Central memory CD8-positive, alpha-beta T cell (primary cell): ENCODE measurements at places on chromosomes 4 and X.

GRCh38 chr4:105455998-105456397, 17.9 kb downstream of the PPA2 start:
- DNase-seq = no peak

GRCh38 chr4:28436191-28437080, 1575.8 kb downstream of the STIM2 start:
- DNase-seq = no peak

- DNase-seq = no peak
Measured at GRCh38 chr4:48944756-48945241, 38.2 kb upstream of the OCIAD2 start.

GRCh38 chrX:69287095-69287494, 121.8 kb upstream of the PJA1 start:
- no peak for DNase-seq

DNA sequence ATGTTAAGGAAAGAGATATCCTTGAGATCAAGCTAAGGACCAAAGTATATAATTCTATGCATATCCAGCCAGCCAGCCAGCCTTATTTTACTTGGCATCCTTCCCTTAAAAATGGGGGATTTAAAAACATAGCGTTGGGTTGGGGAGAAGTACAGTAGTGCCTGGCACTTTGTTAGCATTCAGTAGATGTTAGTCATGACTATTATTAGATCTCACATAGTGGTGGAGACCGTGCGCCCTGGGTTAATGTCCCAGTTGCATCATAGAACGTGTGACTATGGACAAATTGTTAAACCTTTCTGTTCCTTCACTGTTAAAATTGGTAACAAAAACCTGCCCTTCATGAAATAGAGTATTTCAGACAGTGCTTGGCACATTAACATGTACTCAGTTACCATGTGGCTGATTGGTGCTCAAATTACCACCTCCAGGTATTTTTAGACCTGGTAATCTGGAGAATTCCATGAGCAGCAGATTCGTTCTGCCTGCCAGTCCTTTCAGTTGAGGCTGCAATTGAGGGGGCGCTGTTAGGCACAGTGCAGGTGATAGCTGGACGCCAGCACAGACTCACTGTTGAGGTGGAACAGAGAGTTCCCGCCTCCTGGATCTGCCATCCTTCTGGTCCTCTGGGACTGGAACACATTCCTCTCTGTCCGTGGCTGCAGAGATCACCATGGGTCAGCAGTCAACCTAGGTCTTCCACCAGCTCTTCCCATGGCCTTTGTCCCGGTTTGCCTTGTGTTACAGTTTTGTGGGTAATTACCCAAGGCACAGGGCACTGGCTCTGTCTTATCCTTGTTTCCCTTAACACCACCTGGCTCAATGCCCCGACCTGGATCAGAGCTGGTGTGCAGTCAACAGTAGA, 31.7 kb downstream of the RBBP7 start:
- no peak for DNase-seq

GRCh38 chrX:110409925-110410324, 51.3 kb downstream of the RTL9 start:
- no peak for DNase-seq

DNA sequence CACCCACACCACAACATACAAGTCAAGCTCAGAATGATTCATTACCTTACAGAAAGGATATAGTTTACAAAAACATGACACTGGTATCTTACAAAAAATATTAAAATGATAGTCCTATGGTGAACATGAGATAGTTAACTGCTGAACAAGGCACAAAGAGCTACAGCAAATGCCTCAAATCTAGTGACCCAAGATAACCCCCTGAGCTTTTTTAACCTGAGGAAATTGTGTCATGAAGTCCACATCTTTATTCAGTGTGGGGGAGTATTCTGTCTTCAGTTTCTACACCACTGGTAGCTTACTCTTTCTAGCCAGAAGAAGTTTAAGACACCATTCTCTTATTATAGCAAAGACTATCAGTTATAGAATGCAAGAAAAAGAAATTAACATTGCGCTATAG, 218.7 kb downstream of the MAPK10 start:
- DNase-seq = no peak

DNA sequence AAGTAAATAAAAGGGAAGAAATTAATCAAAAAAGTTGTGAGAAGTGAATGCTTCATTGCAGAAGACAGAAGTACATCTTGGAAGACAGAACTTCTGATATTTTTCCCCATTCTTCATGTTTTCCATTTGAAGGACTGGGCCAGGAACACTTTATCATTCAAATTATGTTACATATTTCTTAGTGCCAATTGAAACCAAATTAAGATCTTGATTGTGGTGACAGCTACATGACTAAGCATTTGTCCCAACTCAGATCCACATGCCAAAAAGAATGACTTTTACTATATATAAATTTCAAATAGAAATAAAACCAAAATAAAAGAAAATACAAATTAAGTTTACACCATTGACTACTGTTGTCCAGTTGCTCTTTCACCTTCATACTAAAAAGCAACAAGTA, 14.0 kb upstream of the FGF5 start:
- no peak for DNase-seq

GRCh38 chrX:155009994-155010472, 12.5 kb downstream of the F8 start:
- DNase-seq = no peak

- DNase-seq = no peak
Measured at GRCh38 chr4:129994715-129995114, 898.8 kb downstream of the C4orf33 start.

GRCh38 chrX:54044877-54045338, 635 bp upstream of the PHF8 start:
- no peak for DNase-seq

DNA sequence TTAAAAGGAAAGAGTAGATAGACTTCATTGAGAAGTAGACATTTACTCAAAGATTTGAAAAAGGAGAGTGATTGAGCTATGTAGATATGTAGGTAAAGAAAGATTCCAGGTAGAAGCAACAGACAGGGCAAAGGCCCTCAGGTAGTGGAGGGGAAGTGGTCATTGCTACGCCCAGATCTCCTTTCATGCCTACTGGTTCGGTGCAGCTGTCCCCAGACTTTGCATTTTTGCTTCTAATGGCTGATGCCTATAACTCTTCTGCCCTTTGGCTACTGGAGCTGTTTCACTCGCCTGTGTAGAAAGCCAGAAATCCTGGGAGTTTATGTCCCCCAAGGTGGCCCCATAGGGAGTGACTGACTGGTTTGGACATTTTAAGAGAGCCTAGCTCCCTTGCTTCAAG, 16.9 kb upstream of the ARMCX2 start:
- DNase-seq = no peak

GRCh38 chr4:25503779-25504178, 126.7 kb downstream of the ANAPC4 start:
- DNase-seq = no peak

DNA sequence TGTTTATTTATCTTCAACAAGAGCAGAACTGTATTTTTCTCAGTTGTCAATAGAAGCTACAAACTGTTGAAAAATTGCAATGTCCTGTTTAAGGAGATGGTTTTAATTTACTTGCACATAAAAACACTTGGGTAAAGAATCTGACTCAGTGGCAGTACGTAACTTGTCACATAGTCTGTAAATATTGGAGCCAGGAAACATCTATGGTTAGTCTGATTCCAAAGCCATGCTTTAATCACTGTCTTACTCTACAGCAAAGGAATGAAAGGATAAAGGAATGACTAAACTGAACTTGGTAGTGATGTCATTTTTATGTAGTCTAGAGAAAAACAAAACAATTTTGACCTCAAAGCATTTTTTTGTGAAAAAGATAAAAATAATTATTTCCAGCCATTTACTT, 537.2 kb downstream of the STIM2 start:
- DNase-seq = no peak

DNA sequence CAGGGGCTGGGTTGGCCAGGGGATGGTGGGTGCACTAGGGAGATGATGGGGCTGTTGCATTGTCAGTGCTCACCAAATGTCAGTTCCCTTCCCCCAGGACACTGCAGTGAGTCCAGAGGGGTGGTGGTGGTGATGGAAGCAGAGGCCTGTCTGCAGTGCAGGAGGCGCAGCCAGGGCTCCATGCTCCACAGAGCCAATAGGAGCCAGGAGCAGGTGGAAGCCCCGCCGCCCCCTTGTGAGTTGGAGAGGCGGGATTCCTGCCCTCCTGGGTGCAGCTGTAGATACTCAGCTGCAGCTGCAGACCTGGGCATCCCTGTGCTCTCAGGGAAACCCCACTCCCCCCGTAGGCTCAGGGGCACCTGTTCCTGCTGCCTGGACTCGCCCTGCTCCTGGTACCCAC, 284.7 kb downstream of the EVC2 start:
- DNase-seq = no peak

- DNase-seq = no peak
Measured at GRCh38 chrX:1751781-1752180, 136.9 kb downstream of the ASMT start.

DNA sequence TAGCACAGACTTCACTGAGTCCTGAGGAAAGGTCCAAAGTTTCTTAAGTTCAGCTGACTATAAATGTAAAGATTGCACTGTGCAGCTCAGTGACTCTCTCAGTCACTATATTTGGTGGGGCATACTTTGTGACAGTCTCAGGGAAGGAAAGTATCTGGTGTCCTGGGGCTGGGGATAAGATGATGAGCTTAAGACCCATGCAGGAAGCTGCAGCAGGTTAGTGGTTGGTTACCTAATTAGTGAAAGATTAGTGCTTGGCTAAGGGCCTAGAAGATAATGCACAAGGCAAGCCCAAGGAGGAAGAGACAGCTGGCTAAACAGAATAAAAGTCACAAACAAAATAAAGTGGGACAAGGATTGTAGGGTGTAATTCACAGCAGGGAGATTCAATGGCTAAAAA, 25.4 kb upstream of the SLITRK4 start:
- no peak for DNase-seq

DNA sequence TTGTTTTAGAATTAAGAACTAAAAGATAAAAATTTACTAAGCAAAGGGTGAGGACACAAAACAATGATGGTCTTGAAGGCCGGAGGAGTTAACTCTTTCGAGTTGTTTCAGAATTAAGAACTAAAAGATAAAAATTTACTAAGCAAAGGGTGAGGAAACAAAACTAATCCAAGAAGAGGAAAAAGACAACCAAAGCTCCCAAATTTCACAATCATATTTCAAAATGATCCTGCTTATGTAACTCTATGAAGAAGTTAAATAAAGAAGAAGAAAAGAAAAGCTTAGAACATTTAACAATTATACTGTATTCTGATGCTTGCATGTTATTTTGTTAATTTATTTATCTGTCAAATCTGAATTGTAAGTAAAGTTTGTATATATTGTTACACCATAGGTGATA, 154.8 kb upstream of the SLIT2 start:
- no peak for DNase-seq

- DNase-seq = no peak
Measured at GRCh38 chr4:83599183-83599582, 63.3 kb downstream of the GPAT3 start.

DNA sequence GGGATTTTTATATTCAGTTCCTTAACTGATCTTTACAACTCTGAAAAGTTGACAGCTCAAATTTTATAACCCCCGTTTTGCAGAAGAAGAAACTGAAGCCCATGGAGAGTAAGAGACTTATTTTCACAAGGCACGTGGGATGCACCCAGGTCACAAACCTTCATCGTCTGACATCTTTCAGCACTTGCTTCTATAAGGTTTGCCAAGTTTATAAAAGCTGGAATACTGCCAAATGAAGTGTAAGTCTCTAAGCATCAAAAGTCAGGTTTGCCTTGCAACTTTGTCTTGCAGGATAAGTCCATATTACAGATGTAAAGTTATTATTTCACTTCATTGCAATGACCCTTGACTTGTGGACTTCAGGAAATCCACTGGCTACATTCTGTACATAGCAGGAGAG, 6.3 kb upstream of the KCNIP4 start:
- no peak for DNase-seq

DNA sequence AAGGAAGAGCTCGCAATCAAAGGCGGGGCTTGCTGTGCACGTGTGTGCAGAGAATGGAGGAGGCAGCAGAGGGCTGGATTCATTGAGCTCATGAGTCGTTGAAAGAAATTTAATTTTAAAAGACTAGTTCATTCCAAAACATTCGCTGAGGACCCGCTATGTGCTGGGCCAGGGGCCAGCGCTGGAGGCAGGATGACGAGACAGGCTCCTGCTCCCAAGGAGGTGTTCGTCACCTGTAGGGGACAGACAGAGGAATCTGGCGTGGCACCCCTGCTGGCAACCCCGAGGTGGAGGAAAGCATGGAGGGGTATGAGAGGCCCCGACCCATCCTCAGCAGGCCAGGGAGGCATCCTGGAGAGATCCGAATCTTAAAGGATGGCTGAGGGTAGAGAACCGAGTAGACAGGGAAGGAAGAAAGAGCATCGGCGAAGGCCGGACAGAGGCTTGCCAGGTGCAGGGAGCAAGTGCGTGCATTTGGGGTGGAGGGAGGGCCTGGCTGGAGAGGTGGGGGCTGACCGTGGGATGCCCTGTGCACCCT, 96.4 kb downstream of the CPZ start:
- DNase-seq = no peak

GRCh38 chr4:5710065-5710960, 688 bp upstream of the EVC start:
- DNase-seq = no peak

GRCh38 chrX:107968623-107969022, 13.5 kb downstream of the TEX13B start:
- DNase-seq = no peak

GRCh38 chr4:61204353-61205060, 4.4 kb downstream of the ADGRL3 start:
- no peak for DNase-seq

DNA sequence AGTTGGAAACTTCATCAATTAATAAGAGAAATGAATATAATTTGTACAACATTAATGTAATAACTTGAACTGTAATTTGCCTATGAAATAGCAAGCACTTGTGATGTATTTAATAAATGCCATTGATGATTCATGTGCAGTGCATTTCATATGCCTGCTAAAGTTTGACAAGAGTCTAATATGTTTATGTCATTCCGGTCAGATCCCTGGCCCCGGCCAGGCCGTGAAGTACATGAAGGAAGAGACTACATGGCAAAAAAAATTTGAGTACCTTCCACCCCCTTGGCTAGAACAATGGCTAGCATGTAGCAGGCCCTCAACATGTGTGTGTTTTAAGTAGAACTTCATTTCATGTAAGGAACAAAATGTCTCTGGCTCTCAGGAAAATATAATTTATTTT, 161.3 kb downstream of the ATP10D start:
- no peak for DNase-seq

- DNase-seq = no peak
Measured at GRCh38 chr4:39682138-39682537, 15.8 kb upstream of the UBE2K start.

DNA sequence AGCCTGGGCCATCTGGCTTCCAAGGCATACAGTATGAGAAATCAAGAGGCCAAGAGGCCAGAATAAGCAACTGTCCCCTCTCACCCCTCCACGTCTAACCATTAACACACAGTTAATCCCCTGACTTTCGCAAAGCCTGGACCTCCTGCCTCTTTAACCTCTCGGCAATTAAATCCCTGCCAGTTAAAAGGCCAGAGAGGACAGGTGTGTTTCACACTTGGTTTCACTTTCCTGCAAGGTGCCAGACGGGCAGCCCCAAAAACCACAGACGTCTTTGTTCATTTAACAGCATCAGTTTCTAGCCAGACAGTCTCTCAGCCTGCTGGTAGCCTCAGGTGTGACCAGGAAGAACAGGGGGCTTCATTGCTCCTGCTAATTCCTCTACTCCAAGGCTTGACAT, 91.1 kb upstream of the KIT start:
- DNase-seq = no peak
